ENCODE measurements at places on chromosomes 4 and X.

DNA sequence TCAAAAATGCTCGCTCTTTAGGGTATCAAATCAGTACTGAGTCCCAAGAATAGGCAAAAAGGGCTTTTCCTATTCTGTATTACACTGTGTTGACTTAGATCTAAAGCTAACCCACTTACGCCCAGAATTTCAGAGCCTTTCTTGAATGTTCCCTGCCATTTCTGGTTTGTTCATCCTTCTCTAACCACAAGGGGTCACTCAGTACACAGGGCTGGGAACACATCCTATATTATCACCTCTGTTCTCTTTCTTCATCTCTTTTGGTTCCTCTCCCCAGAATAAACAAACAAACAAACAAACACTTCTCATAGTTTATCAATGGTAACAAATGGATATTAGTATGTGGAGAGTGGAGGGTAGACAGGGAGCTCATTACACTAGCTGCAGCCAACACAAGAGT, 25.5 kb upstream of the MORC4 start:
- DNase-seq: peak; percentile 47

- no peak for DNase-seq
These were observed 40.9 kb upstream of the STS start for GRCh38 chrX:7106649-7107048.

GRCh38 chrX:18076434-18076833, 144.3 kb downstream of the BEND2 start:
- no peak for DNase-seq

GRCh38 chr4:55763996-55764395, 55.6 kb upstream of the EXOC1L start:
- DNase-seq: no peak

- DNase-seq: no peak
These were observed 16.8 kb downstream of the ARHGEF38 start for GRCh38 chr4:105569057-105569865.

GRCh38 chr4:148649652-148650331, 207.6 kb upstream of the NR3C2 start:
- DNase-seq: no peak

- DNase-seq: no peak
These were observed 114.0 kb downstream of the ENOX2 start for GRCh38 chrX:130788786-130789581.

- DNase-seq: peak; percentile 56
These were observed 8.7 kb downstream of the SMIM10 start for GRCh38 chrX:134999469-134999868.

GRCh38 chr4:16290681-16291420, 64.6 kb upstream of the TAPT1 start:
- no peak for DNase-seq

GRCh38 chr4:40473578-40474388, 138.7 kb downstream of the CHRNA9 start:
- DNase-seq: no peak

GRCh38 chr4:122755675-122756074, 23.2 kb downstream of the BBS12 start:
- DNase-seq: no peak

DNA sequence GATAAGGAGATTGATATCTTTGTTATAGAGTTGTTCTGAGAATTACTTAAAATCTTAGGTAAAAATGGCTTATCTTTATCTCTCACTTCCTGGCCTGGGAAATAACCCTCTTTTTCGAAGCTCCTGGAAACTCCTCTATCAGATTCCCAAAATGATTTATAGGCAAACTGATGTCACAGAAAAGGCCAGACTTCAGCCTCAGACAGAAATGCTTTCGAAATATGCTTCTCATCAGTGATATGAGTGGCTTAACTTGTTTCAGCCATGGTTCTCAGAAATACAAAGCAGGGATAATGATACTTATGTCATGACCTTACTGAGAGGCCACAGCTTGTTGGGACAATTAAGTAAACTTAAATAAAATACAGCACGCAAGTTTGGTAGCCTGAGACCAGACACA, 85.3 kb upstream of the HS3ST1 start:
- DNase-seq: no peak

DNA sequence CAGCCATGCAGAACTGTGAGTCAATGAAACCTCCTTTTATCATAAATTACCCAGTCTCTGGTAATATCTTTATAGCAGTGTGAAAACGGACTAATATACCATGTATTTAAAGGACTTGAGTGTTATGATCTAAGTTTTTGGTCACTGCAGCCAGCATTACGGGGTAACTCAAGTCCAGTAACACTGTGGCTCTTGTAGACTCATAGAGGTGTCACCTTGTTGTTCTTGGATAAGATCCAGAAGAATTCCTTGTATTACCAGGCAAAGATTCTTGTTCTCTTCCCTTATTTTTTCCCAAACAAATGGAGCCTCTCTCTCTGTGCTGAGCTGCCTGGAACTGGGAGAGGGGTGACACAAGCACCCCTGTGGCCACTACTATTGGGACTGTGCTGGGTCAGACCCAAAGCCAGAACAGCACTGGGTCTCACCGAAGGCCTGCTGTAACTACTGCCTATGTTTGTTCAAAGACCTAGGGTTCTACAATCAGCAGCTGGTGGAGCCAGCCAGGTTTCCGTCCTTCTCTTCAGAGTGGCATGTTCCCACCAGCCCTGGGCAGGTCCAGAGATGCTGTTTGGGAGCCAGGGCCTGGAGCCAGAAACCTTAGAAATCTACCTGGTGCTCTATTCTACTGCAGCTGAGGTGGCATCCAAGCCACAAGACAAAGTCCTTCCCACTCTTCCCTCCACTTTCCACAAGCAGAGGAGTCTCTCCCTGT, 43.7 kb upstream of the MED14 start:
- no peak for DNase-seq

DNA sequence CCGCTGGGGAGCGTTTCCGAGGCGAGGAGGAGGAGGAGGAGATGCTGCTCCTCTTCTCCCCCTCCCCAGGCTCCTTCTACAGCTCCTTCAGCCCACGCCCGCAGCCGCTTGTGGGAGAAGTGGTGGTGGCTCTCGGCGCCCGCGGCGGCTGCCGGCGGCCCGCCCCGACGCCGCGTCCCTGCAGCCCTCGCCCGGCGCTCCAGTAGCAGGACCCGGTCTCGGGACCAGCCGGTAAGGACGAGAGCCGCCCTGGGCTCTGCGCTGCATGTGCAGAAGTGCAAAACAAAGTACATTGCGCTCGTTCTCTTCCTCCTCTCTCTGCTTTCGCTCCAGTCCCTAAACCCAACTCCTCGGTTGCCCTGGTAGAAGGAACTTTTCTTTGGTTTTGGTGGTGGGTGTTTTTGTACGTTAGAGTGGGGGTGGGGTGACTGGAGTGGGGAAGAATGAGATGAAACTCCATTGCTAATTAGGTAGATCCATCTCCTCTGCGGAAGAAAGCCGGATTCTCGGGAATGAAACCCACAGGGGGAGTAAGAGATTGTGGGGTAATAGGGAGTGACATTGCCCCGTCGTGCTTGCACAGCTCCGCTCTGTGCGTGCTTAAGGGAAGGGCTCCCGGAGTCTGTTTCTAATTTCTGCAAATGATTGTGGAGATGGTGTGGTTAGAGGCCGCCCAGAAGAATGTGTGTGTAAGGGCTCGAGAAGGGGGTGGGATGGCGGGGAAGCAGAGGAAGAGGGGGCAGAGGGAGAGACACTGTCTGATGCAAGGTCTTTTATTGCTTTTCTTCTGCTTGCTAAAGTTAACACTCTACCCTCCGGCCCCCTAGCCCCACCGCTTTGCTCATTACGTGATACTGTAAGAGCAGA, 677 bp downstream of the PTPN13 start:
- DNase-seq: peak; percentile 59

DNA sequence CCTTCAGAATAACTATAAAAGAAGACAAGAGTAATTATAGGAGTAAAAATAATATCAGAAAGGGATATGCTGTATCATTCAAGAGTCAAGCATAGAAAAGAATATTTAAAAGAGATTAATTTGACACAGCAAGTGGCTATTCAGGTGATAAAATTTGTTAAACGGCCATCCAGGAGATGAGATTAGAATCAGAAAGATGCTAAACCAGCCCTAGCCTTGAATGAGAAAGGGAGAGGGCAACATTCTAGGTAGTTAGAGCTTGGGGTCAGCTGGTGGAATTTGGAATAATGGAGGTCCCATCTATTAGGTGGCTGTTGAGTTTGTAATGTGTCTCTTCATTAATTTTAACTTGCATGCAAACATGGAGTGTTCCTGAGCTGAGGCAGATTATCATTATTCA, 350.5 kb upstream of the PABPC4L start:
- DNase-seq: no peak

- no peak for DNase-seq
These were observed 587 bp downstream of the CD99 start for GRCh38 chrX:2691543-2692220.

- DNase-seq: no peak
These were observed 192.1 kb downstream of the RBMX2 start for GRCh38 chrX:130593911-130594310.

DNA sequence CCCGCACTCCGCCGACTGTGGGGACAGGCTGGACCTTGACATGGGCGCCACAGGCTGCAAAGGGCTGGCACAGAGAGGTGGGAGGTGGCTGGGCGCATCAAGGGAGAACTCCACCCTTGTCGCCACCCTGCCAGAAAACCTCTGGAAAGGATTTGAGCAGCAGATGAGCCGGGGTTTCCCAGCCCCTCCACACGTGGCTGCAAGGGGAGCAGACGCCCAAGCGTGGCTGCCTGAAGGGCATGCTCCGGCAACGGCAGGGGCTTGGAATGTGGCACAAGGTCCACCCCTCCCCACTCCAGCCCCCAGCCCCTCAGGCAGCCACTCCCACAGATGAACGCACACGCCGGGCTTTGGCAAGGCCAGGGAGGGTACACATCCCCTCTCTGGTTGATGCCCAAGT, 4.6 kb downstream of the BGN start:
- DNase-seq: no peak

DNA sequence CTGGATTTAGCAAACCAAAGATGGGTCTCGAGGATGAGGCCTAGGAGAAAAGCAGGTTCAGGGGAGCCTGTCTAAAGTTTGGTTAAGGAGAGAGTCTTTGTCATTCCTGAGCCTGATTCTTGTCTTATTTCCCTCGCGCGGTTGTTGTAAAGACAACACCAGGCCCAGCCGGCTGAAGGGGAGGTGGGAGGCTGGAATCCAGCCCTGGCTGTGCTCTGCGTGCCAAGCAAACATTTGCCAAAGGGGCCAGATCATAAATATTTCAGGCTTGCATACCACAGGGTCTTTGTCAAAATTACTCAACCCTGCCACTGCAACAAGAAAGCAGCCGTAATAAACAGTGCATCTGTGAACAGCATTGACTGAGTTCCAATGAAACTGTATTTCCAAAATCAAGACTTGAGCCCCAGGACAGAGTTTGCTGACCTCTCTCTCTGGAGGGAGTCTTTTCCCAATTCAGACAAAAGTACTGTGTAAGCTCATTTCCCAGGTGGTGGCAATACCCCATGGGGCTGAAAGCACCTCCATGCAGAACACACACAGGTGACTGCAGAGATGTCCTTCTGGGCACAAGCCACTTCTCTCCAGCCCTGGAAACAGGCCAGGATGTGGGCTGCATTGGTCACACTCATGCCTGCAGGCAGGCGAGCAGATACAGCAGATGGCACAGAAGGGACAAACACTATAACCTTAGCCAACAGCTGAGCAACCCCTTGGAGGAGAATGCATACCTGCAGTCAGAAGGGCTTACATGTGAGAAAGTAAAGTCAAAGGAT, 320.3 kb downstream of the STK32B start:
- no peak for DNase-seq

DNA sequence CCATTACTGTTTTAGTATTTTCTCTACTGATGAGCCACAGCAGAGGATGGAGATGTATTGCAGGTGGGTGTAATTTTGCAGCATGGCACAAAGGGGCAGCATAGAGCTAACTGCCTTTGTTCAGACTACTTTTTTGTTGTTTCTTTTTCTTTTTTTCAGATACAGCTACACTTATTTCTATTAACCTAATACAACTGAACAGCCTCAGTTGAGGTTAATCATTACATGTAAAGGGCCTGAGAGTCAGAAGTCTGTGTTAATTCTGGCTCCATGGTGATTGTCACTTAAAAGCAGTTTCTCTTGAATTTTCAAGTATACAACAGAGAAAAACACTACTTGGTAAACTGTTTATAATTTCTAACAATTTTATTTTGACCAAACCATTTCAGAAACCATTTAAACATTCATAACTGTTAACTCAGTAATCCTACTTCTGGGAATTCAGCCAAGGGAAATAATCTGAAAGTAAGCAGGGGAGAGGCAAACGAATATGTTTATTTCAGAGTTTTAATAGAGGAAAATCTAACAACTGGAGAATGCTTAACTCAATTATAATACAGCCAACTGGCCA, 13.9 kb upstream of the PPEF2 start:
- peak; percentile 80 for DNase-seq

DNA sequence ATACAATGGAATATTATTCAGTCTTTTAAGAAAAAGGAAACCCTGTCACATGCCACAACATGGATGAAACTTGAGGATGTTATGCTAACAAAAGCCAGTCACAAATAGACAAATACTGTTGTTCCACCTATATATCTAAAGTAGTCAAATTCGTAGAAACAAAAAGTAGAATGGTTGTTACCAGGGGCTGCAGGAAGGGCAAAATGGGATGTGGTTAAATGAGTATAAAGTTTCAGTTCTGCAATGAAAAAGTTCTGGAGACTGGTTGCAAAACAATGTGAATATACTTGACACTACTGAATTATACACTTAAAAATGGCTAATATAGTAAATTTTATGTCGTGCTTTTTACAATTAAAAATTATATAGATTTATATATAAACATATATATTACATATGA, 12.2 kb downstream of the SPOCK3 start:
- peak; percentile 39 for DNase-seq

DNA sequence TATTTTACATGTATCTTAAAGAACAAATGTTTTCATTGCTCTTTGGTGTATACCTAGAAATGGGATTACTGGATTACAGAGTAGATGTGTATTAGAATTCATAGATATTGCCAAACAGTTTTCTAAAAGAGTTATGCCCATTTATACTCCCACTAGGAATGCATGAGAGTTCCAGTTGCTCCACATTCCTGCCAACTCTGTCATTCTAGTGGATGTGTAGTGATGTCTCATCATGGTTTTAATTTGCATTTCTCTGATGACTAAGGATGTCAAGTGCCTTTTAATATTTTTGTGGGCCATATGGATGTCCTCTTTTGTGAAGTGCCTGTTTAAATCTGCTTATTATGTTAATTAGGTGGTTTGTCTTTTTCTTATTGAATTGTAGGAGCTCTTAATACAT, 65.6 kb upstream of the BMP2K start:
- no peak for DNase-seq

- DNase-seq: no peak
These were observed 2282.6 kb downstream of the ARAP2 start for GRCh38 chr4:33961761-33962160.

- no peak for DNase-seq
These were observed 8.5 kb downstream of the FMR1 start for GRCh38 chrX:147920161-147920666.

GRCh38 chr4:6172093-6172926, 28.0 kb downstream of the JAKMIP1 start:
- no peak for DNase-seq

- no peak for DNase-seq
These were observed 334.4 kb upstream of the FSTL5 start for GRCh38 chr4:162498168-162498567.

GRCh38 chr4:163505374-163505773, 10.9 kb downstream of the TMA16 start:
- DNase-seq: no peak

- no peak for DNase-seq
These were observed 206.1 kb downstream of the MID1 start for GRCh38 chrX:10414156-10414824.

Measured in Kasumi-1 (cell line).